ENCODE measurements at places on chromosomes 6 and 20. TPM values are rescaled to one million over a fixed set of nuclear protein-coding genes. Genes with fewer than 3 reads are reported as not detected.

NFATC2 gene
- 51.0 TPM for total RNA-seq

CFAP61 gene
- total RNA-seq, result not detected

DEFB118 gene
- not detected for total RNA-seq

SULF2 gene
- 6.5 TPM for total RNA-seq
